Coronary artery (tissue), 2 donors: ENCODE measurements at places on chromosomes 1 and 21.

DNA sequence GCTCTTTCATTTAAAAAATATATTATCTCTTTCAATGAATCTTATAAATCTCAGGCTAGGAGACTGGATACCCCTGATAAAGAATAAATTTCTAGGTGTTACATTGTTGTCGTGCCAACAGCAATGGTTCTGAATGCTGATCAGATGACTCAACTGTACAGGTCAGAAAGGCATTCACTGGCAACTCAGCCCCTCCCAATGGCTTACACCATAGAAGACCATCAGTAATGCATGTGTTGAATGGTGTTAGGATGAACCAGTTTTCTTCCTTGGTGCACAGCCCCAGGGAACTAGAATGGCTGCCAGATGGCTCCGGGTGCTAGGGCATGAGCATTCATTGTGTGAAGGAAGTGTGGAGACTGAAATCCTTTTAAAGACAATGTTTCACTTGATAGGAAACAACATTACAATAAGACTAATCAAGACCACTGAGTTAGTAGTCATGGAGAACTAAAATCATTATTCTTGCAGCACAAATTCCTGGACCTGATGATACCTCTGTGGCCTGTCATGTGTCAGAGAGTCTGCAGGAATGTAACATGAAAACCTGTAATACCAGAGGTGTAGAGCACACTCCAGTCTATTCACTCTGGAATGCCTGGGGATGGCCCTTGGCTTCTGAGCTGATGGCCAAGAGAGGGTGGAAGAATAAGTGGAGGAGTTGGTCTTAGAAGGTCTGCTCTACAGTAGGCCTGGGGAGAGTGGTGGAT is 187.7 kb upstream of the LMO4 start:
- DNase-seq: no peak

GRCh38 chr1:1055841-1056736 is 18.0 kb downstream of the RNF223 start:
- DNase-seq: no peak

DNA sequence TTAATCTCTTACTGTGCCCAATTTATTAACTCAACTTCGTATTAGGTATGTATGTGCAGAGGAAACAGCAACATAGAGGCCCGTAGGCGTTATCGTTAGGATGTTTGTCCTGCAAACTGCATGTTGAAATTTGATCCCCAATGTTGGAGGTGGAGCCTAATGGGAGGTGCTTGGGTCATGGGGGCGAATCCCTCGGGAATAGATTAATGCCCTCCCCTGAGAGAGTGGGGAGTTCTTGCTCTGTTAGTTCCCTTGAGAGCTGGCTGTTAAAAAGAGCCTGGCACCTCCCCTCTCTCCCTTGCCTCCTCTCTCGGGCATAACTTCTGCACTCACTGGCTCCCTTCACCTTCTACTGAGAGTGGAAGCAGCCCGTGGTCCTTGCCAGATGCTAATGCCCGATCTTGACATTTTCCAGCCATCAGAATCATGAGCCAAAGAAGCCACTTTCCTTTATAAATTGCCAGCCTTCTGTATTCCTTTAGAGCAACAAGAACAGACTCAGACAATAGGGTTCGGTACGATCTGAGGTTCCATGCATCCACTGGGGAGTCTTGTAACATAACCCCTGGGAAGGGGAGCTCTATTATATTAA is 149.0 kb upstream of the RAB4A start:
- DNase-seq: no peak

DNA sequence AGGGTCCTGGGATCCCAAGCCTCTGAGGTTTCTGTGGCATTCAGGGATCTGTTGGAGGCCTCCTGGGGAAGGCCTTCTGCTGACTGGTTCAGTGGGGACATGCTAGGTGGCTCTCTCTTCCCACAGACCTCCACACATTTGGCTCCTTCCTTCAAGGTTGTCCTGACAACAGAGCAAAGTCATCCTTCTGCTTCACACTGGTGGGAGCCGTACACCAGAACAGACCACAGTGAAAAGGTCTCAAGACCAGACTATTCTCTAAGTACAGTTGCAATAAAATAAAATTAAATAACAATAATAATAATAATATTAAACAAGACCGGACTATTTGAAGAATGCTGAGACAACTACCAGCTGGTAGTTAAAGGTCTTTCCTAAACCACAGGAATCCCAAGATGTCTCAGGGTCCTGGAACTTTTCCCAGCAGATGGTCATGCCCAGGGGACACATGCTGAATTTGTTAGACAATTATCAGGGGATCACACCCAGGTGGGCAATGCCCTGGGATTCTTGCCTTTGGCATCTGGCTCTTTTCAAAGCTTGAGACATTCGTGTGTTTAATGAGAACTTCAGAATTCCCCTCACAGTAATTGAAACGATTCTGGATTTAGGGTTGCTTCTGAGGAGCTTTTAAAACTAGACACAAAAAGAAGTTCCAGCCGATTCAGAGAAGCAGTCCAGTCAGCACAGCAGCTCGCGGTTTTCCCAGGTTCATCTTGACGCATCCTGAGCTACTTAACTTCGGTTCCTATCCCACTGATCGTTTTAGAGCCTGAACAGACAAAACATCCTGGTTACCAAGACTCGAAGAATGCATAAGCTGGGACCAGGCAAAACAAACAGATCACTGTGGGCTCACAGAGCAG is 22.9 kb downstream of the HTR1D start:
- DNase-seq: no peak

GRCh38 chr21:44375281-44375651 is 21.8 kb downstream of the TRPM2 start:
- DNase-seq: peak; percentile 58

DNA sequence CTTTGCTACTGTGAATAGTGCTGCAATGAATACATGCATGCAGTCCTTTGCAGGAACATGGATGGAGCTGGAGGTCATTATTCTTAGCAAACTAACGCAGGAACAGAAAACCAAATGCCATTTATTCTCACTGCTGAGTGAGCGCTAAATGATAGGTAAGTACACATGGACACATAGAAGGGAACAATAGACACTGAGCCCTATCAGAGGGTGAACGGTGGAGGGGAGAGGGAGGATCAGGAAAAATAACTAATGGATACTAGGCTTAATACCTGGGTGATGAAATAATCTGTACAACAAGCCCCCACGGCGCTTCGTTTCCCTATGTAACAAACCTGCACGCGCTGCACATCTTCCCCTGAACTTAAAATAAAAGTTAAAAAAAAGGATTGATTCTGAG is 8.9 kb downstream of the NIBAN1 start:
- DNase-seq: no peak

DNA sequence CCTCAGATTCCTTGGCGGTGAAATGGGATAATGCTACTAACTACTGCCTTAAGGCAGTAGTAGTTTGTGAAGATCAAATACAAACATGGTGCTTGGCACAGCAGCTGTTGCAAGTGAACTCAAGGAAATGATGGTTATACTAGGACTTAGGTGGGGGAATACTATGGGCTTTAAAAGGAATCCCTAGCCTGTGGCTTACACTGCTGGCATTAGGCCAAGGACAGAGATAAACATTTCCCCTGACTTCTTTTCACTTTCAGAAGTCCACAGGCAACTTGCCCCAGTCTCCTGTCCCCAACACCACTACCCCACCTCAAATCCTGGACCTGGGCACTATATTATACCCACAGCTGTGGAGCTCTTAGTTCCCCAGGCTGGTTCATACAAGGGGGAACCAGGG is 13.1 kb upstream of the VAMP4 start:
- no peak for DNase-seq

- no peak for DNase-seq
Observed at GRCh38 chr1:165408518-165408917, 36.4 kb downstream of the RXRG start.

DNA sequence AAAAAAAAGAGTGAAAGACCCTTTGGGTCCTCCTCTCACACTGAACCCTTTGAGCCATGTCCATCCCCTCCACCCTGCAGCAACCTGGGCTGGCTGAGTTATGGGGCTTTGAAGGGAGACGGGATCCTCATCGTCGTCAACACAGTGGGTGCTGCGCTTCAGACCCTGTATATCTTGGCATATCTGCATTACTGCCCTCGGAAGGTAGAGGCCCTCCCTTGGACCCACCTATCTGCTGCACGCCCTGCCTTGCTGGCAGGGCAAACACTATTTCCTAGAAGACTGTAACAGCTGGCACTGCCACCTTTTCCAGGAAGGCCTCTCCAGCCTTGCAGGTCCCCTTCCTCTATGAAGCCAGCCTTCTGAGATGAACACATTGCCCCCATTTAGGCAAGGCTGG is 1.1 kb downstream of the SLC50A1 start:
- DNase-seq: peak; percentile 71

GRCh38 chr1:8343044-8343443 is 25.1 kb downstream of the SLC45A1 start:
- DNase-seq: no peak

DNA sequence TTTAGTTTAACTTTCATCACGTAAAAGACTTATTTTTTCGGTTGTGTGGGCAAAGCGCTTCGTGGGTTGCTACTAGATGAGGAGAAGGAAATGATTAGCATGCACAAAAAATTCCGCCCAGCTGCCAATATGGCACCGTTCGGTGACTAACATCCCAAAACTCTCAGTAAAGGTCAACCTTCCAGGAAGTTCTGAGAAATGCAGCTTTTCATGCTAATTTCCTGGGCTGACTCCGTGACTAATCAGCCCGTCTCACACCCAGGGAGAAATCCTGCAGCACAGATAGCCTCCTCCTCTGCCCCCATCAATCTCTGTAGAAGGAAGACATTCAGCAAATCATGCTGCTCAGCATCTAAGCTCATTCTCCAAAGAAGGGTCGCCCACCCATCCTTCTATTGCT is 34.1 kb downstream of the TMCO4 start:
- no peak for DNase-seq

- DNase-seq: no peak
Observed at GRCh38 chr1:158649052-158649451, 37.5 kb downstream of the SPTA1 start.

DNA sequence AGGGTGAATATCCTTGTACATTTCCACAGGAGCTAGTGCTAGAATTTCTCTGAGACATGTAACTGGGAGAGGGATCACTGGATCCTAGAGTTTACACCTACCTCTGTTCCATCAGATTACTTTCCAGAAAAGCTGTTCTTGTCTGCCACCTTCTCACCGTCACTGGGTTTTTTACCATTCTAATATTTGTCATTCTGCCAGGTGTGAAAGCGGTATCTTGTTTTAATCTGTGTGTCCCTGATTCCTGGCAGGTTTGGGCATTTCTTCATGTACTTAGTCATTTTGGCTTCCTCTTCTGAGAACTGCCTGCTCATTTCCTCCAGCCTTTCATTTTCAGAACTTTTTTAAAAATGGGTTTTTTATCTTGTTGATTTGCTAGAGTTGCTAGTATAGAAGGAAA is 5.1 kb downstream of the PMF1 start:
- DNase-seq: no peak

DNA sequence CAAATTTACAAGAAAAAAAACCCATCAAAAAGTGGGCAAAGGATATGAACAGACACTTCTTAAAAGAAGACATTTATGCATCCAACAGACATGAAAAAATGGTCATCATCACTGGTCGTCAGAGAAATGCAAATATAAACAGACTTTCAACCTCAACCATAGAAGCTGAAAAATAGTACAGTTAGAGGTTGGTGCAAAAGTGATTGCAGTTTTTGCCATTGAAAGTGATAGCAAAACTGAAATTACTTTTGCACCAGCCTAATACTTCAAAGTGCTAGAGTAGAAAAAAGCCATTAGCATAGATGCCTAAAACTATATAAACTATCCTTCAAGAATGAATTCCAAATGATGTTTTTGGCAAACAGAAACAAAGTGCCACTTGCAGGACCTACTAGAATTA is 365.8 kb upstream of the DPYD start:
- no peak for DNase-seq
